Stimulated activated naive CD8-positive, alpha-beta T cell treated with anti-CD3 and anti-CD28 coated beads, Interleukin-15, Interleukin-2, amounts not matched to agents 100 U/mL and 50 U/mL, for 24 hours (primary cell): ENCODE measurements at places on chromosomes 4 and X.
A peak's percentile ranks its signal among the peaks of the same experiment; 100 is the strongest.

GRCh38 chr4:188110036-188110435 lies 633 bp upstream of the TRIML2 start:
- DNase-seq: no peak

- no peak for DNase-seq
Observed at GRCh38 chr4:101254776-101255175, 92.5 kb downstream of the PPP3CA start.

DNA sequence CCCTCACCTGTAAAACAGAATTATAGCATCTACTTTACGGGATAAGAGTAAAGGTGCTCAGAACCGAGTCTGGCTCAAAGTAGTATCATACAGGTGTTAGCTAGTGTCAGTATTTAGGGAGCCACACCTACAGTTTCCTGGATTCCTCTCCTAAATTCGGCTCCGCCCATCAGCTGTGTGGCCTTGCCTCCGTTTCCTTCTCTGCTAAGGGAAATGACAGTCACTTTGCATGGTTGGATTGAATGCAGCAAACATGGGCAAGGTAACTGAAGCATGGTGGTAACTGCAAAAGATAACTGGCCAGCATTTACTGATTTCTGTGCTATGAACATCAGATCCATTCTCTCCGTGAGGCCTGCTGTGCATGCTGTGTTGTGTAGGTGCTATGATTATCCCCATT lies 2.8 kb downstream of the PPP1R3F start:
- DNase-seq: no peak

DNA sequence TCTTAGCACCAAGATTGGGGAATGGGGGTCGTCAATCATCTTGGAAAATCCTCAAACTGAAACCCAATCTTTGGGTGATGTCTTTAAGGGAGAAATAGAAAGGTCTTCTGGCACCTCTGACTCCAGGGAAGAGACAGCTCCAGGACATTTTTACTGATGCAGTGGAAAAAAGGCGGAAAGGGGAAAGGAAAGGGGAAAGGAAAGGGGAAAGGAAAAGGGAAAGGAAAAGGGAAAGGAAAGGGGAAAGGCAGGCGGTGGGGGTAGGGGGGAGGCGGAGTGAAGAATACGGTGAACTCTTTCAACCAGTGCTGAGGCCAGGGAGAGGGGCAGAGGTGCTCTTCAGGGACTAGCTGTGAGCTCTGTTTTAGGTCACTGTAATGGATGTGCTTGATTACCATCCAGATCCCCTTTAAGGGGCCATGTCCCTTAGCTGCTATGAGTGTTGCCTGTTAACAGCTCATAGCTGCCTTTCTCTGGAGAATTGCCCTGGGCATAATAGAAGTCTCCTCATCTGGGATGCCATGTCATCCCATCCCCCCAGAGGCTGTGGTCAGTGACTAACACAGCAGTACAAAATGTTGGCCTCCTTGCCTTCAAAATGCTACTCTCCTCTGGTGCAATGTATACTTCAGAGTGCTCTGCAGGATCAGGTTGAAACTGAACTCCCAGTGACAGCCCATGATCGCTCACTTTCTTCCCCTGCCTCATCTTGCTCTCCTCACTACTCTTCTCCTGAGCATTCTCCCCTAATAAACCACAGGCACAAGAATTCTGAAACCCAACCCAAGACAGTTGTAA lies 92.4 kb upstream of the AP1S2 start:
- DNase-seq: peak; percentile 3

- no peak for DNase-seq
Observed at GRCh38 chr4:27934871-27935270, 1074.2 kb downstream of the STIM2 start.
